Mucosa of gallbladder (tissue), 1 donor: ENCODE measurements at places on chromosomes 5 and 9.

DNA sequence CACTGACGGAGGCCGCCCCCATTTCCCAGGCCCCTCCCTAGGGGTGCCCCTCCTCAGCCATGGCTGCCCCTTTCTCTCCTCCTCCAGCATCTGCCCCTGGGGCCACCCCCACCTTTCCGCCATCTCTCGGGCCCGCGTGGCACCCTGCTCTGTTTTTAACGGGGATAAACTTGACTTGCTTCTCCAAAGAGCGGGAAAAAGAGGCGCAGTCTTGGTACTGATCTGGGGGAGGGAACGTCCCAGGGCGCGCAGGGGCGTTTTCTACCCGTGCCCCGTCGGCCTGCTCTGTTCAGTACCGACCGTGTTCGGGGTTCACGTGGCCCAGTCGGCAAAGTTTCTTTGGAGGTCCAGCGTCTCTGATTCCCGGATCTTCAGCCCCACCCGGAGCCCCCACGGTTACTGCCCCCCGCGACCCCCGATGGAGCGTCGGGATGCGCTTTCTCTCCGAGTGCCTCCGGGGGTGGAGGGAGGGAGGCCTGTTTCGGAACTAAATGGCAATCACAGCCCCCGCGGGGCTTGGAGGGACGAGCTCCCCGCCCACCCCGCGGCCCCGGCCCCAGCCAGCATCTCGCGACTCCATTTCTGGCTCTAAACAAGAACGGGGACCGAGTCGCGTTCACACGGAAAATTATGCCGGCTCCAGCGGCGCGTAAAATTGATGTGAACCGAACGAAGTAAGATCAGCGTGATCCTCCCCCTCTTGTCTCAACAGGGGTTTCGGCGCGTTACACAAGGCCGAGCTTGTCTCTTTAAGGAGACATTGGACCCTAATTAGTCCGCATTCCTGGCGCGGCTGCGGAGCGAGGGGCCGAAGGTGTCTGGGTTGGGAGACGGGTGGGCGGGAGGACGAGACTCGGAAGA lies 1.1 kb upstream of the TLE4 start:
- no peak for DNase-seq

DNA sequence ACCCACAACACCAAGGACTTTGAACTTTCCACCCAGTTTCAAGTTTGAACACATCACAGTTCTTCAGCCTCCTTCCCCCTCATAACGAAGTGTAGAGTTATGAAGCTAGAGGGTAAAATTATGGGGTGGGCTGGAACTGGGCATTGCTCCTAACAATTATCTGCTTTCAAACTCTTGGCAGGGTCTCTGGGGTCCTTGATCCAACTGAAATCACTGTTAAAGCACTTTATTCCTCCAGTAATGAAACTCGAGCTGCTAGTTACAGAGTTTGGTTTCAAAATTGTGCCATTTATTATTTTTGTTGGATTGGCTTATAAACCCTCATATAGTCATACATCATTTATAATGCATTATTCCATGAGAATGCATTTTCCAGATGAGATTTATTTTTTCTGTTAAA lies 158.5 kb downstream of the RGS3 start:
- DNase-seq = no peak

DNA sequence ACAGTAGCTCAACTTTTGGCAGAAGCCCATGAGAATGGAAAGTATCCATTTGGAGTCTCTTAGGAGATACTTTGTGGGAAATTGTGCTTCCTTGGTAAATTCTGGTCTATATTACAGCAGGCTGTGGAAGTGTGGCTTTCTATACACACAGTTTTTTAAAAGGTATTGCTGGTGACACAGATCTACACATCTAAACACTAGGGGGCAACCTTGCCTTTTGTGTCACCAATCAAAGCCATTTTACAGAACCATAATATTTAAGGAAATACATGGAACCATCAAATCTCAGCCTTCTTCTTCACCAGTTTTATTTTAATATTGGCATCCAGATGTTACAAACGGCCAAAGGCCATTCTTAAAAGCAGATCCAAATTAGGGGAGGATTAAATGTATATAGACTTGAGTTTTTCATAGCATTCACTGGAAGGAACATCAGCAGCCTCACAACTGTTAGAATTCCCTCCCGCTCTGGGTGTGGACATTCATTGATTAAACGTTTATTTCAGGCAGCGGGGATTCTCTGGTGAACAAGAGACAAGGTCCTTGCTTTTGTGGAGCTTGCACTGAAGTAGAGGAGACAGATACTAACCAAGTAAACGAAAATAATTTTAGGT lies 132.4 kb upstream of the EPB41L4A start:
- DNase-seq = peak; percentile 59

DNA sequence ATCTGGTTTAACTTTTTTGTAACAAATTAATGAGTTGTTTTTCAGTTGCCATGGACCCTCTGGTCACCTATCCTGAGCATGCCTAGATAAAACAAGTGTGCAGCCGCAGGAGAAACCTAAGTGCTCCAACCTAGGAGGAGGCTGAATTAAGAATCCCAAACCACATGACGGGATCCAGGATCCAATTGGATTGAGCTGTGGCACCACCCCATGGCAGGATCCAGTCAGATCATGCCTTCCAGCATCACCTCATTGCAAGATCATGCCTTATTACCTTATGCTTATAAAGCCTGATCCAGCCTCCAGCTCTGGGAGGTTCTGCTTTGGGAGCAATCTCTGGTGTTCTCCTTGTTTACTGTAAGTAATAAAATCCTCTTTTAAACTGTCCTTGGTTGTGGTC lies 662.0 kb downstream of the TLR4 start:
- DNase-seq = no peak

DNA sequence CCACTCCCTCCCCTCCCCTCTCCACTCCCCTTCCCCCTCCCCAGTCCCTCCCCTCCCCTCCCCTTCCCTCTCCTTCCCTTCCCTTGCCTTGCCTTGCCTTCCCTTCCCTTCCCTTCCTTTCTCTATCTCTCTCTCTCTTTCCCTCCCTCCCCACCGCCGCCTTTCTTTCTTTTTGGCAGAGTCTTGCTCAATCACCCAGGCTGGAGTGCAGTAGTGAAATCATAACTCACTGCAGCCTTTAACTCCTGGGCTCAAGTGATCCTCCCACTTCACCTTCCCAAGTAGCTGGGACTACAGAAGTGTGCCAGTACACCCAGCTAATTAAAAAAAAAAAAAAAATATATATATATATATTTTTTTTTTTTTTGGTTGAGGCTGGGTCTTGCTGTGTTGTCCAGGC lies 45.5 kb downstream of the IL31RA start:
- DNase-seq = no peak

- no peak for DNase-seq
These were observed 668.3 kb downstream of the DNAH5 start for GRCh38 chr5:13276156-13276555.

- DNase-seq = no peak
These were observed 159.6 kb downstream of the BNC2 start for GRCh38 chr9:16710888-16711287.

DNA sequence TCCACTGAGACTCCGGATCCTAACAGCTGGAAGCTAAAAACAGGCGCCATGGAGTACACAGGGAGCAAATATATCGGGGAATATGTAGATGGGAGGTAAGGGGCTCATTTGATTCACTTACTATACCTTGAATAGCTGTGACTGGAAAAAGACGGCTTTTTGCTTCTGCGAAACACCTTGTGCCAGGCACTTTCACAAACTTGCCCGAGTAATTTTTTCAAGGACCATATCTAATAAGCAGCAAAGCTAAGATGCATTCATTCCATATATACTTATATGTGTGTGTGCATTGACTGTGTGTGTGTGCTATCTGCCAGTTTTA lies 178 bp downstream of the MORN5 start:
- DNase-seq = no peak

- DNase-seq = no peak
These were observed 12.5 kb downstream of the NINJ1 start for GRCh38 chr9:93121316-93122241.

- no peak for DNase-seq
These were observed 11.3 kb downstream of the NIM1K start for GRCh38 chr5:43203373-43203772.

DNA sequence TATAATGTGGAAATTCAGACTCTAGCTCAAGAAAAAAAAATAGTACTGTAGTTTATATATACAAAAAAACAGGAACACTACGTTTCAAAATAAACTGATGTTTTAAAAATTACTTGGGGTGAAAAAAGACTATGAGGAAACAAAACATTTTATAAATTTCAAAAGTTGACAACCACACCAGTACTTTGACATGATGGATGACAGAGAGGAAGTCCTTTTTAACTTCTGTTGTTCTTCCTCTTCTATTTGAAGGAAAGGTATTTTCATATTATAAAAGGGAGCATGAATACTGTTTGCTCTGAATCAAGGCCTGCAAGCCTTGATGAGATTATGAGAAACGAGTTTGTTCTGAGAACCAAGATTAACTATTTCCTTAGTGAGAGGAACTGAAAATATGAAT lies 456.9 kb downstream of the TAF11L14 start:
- no peak for DNase-seq

DNA sequence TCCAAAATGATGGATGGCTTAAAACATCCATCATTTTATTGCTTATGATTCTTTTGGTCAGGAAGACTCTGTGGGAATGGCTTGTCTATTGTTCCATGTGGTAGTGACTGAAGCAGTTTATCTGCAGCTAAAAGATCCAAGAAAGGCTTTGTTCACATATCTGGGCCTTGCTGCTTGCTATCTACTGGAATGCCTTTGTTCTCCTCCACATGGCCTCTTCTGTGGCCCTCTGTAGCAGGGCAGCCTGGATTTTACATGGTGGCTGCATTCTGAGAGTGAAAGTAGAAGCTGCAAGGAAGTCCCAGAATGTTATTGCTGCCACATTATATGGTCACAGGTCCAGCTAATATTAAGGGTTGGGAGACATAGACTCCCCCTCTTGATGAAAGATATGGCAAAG lies 35.1 kb downstream of the DMXL1 start:
- DNase-seq = no peak

GRCh38 chr5:111997711-111998110 lies 240.7 kb upstream of the NREP start:
- peak; percentile 14 for DNase-seq

- peak; percentile 69 for DNase-seq
These were observed 143.0 kb downstream of the RXRA start for GRCh38 chr9:134469041-134469875.

DNA sequence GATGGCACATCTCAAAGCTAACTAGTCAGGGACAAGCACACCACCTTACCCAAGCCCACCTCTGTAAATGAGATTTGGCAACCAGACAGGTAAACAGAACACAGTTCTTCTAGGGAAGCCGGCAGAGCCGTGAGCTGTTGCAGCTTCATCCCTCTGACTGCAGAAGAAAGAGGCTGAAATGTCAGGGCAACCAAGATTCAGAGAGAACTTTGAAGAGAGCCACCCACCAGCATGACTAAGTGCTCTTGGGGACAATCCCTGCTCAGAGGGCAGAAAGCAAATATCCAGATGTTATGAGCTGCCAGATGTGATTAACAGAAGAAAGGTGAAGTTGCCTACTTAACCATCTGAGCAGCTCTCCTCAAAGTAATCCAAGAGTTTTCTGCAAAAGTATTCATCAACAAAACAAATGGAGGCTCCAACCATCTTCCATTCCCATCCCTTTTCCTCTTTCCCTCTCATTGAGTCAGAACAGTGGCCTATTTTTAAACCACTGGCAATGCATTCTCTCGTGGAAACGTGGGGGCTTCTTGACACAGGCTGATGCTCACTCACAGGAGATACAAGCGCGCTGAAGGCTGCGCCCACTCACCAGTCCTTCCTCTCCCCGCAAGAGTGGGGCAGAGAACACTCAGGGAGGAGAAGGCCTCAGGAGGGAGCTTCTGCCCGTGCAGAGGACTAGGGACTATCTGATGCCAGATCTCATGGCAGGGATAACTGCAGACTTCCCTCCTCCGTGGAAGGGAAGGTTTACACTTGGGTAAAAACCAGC lies 57.1 kb downstream of the SLIT3 start:
- DNase-seq = no peak

GRCh38 chr9:26520141-26520540 lies 372.5 kb downstream of the CAAP1 start:
- DNase-seq = no peak

GRCh38 chr9:113011911-113012381 lies at the start of gene ZNF883:
TSS of gene ZNF883 (minus strand) at chr9:113012192.
- DNase-seq = peak; percentile 58

- peak; percentile 85 for DNase-seq
These were observed 21.1 kb upstream of the TERT start for GRCh38 chr5:1315709-1316587.

GRCh38 chr5:124654418-124654817 lies 92.0 kb downstream of the ZNF608 start:
- no peak for DNase-seq

GRCh38 chr9:93603906-93604326 lies 27.5 kb downstream of the PHF2 start:
- no peak for DNase-seq

DNA sequence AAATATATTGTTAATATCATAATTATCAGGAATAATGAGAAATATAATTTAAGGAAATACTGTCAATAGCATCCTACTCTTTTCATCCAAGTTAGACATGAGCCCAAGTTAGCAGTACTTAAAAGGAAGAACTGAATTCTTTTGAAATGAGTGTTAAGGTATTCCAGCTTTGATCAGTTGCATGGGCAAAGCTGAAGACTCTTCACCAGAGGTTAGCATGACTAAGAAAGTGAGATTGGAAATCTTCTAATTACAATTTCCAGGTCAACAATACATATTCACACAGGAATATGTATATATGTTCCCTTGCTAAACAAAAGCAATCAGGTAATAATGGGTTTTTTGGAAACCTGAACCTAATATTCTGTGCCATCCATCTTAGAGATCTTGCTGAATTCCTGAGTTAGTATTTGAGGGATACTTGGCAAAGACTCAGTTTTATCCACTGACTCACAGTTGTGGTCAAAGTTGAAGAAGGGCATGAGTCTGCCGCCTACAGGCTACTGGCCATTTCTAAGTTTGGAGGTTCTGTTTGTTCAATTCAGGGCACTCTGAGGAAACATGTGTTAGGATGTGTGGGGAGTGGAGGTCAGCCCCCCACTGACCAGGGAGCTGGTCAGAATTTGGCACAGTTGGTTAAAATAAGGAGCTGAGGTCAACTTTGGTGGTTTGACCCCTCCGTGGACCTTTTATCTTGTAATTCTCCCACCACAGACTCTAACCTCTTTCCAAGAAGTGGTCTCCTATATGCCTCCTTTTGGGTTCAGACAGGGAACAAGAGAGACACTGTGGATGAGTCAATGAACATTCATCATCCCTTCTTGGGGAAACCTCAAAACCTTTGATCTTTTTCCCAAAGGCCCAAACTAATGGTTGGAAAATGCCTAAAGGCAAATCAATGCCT lies 118.3 kb downstream of the PIK3R1 start:
- no peak for DNase-seq
